ENCODE measurements at places on chromosomes 3 and 15.

DNA sequence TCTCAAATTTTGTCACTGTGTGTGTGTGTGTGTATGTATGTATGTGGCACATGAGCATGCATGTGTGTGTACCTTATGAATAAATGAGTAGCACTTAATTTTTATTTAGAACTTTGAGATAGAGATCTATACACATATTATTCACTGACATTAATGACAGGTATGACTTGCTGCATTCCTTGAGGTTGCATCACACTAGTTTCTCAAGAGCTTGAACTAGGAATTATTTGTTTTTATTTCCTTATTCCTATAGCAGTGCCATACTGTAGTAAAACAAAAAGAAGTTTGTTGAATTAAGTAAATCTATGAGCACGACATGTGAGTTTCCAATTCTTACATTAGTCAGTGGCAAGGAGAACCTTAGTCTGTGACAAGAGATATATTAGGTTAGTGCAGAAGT lies 943.9 kb downstream of the ROBO1 start:
- DNase-seq: no peak

DNA sequence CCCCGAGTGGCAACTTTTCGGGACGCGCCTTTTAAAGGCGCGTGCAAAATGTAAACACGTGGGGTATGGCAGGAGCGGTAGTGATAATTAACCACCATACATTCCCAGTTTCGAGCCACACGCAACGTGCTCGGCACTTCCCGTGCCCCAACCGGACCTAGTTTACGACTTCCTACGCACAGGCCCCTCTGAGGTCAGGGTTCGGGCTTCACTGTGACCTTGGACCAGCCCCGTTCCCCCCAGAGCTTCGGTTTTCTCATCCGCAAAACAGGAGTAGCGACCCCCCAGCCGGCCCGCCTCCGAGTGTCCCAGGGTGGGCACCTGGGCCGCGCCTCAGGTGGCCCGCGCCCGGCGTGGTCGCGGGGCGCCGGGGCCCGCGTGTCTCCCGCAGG lies 451 bp downstream of the CHCHD4 start:
- peak; percentile 69 for DNase-seq

DNA sequence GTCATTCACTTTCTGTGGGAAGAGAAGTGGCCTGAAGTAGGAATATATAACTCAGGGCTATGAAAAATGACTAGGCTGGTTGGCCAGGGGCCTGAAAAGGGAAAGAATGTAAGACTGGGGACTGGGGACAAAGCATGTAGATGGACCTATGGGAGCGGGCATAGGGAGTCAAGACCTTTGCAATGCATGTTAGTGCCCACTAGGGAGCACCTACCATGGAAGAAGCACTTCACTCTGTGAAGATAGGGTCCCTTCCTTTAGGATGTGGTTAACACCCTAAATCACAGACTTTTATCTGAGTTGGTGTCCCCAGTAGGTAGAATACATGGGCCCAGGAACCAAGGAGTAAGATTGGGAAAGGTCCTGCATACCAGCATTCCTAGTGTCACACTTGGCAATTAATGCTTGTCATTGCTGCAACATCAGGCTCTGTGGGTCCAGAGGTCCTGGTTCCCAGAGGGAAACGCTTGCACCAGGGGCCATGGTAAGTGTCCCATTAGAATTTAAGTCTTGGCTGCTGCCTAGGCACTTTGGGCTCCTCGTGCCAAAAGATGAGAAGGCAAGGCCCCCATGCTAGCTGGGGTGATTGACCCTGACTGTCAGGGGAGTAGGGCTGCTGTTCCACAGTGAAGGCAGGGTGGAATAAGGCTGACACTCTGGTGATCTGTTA lies 79.6 kb downstream of the CRYGS start:
- DNase-seq: peak; percentile 7

DNA sequence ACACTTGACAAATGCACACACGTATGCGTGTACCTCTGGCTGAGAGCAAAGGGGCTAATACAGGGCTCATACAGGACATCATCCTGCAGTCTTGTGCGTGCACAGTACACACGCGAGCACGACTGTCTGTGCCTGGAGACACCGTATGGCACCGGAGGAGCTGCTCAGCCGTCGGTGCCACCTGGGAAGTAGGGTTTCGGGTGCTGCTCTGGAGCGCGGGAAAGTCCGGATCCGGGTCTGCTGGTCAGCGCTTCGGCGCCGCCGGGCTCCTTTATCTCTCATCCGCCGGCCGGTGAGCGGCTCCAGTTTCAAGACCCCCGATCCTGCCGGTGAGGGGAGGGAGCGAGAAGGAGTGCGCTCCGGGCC lies 9.3 kb downstream of the FOXL2 start:
- no peak for DNase-seq

GRCh38 chr15:73331501-73331900 lies 37.3 kb downstream of the HCN4 start:
- DNase-seq: no peak

- no peak for DNase-seq
Observed at GRCh38 chr3:197787412-197787811, 3.6 kb upstream of the LRCH3 start.

DNA sequence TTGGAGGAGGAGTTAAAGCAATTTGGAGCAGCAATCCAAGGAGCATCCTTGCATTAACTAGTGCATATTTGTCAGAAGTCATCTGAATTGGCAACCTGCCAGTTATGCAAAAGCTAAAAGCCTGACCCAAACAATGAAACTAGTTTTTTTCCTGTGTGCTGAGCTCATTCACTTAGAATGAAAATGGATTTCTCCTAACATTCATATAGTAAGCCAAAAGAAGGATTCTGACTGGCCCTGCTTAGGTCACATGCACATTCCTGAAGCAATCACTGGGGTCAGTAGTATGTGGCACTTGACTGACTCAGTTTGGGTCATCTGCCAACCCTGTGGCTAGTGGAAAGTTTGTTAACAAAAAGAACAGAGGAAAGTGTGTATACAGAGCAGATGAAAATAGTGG lies 30.5 kb downstream of the OXSM start:
- no peak for DNase-seq

GRCh38 chr3:185366913-185367312 lies 4.0 kb downstream of the MAP3K13 start:
- DNase-seq: no peak

DNA sequence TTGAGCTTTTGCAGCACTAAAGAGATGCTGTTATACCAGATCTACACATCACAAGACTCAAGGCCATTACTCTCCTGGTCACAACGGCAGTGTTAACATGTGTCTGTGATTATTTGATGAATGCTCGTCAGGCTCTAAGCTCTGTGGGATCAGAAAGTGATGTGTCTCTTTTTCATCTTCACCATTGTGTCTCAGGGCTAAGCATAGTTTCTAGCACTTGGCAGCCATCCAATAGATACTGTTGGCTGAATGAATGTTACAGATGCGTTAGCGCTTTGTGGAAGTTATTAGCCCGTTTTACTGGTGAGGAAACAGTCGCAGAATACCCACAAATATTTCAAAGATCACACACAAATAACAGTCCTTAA lies 1.2 kb upstream of the FAM81A start:
- DNase-seq: no peak

DNA sequence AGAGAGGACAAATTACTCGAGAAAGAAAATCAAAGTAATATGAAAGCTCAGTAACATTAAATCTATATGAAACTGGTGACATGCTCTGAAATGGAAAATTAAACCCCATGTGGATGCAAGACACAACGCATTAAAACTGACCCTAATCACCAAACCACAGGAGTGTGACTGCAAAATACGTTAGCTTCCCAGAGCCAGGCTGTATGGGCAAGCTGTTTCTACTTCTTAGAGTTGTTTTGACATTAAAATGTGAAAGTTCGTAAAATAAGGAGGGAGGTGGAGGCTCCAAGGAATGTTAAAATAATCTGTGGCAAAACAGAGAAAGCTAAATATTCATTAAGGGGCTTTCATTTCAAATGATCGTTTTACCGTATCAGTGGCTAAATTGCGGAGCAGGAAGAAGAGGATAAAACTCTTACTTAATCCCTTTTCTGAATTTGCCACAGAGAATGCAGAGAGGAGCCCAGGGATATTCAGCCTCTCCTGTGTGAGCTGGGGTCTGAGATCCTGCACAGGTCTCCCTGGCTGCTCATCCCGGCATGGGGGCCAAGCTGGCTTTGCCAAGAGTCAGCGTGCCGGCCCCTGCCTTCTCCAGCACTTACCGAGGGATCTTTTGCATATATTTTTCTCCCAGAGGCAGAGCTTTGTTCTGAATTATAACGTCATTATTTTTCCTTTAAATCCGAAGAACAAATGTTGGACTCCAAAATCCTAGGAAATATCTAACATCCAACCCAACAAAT lies 239.8 kb upstream of the THBS1 start:
- DNase-seq: no peak
